ENCODE measurements at places on chromosomes 11 and 22.

DNA sequence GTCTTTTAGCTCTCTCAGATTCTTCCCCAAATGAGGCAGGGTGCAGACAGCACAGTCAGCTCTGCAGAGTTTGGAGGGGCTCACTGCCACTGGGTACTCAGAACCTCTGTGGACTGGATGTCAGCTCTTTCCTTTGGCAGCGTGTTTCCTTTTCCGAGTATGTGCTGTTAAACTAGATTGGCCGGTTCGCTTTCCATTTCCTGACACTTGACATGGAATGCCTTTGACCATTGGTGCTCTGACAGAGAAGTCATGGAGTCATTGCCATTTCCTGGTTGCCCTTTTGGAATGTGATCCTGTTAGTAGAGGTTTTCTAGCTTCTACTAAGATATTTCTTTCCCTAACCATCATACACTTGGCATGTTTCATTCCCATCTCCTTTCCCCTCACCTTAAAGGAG is 86.7 kb downstream of the SWAP70 start:
- DNase-seq, result no peak

GRCh38 chr22:23909296-23909898 is 15.2 kb downstream of the MIF start:
- no peak for DNase-seq

DNA sequence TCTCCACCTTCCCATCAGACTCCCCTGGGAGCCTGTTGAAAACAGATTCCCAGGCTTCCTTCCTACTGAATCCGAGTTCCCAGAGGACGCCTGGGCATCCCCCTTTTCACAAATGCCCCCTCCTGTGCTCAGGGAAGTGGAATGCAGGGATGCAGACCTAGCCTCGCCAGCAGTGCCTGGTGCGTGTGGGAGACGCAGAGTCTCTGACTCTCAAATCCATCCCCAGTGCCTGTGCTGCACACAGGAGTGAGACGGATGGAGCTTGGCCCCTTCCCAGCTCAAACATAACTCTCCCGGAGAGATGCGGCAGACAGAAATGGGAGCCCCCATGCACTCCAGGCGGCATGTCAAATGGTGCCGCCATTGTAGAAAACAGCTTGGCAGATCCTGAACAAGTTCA is 62.6 kb downstream of the CTTN start:
- no peak for DNase-seq

DNA sequence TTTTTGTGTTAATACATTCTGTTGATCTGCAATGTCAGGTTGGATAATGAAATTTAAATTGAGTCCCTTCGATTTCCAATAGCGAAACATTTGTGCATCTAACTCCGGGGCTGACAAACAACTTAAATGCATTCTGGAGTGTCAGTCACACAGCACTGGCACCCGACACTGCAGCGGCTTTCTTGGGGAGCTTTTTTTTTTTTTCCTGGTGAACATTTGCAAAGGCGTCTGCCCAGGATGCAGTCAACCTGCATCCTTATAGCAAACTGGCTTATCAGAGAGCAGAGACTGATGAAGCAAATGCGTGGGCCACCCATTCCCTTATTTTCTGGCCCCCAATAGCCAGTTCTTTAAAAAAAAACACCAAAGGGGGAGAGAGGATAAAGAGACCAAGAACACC is 1167.7 kb downstream of the LRRC4C start:
- DNase-seq, result no peak

DNA sequence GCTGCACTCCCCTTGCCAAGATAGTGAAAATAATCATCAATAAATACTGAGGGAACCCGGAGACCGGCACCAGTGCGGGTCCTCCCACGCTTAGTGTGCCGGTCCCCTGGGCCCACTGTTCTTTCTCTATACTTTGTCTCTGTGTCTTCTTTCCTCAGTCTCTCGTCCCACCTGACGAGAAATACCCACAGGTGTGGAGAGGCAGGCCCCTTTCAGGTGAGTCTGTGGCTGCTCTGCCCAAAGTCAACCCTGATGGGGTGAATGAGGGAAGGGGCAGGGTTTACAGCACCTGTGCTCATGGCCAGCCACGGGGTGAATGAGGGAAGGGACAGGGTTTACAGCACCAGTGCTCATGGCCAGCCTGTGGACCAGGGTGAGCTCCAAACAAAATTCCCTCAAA is 4.7 kb downstream of the BET1L start:
- no peak for DNase-seq

DNA sequence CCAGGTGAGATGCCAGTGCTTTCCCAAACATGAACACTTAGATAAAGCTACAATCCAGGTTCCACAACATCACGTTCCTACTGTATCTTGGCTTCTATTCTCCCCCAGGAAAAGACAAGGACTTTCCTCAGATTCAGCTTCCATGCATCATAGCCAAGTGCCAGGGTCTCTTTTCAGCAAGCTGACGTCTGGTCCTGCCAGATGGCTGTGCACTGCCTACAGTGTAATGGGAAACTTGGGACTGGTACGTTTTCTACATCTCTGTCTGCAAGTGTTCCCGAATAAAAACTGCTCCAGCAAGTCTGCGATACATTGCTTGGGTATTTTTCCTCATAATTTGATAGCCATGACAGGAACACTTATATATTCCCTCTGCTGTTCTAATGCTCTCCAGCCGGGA is 412.5 kb downstream of the FAM181B start:
- DNase-seq, result no peak

DNA sequence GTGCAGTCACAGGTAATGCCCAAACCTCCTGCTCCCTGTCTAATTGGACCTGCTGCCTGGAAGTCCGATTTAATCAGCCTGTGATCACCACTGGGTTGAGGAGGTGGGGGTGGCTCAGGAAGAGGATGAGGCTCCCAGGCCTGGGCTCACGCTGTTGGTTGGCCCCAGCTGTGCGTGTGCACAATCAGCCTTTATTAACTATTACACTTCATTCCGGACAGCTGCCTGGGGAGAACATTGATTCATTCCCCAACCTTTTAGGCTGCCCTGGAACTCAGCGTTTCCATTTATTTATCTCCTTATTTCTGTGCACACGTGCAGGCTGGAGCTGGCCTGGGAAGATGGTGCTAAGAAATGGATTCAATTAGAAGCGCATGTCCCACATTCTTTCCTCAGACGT is 123.4 kb downstream of the DSCAML1 start:
- peak; percentile 68 for DNase-seq

GRCh38 chr11:69359735-69360480 is 66.0 kb downstream of the MYEOV start:
- DNase-seq, result no peak

DNA sequence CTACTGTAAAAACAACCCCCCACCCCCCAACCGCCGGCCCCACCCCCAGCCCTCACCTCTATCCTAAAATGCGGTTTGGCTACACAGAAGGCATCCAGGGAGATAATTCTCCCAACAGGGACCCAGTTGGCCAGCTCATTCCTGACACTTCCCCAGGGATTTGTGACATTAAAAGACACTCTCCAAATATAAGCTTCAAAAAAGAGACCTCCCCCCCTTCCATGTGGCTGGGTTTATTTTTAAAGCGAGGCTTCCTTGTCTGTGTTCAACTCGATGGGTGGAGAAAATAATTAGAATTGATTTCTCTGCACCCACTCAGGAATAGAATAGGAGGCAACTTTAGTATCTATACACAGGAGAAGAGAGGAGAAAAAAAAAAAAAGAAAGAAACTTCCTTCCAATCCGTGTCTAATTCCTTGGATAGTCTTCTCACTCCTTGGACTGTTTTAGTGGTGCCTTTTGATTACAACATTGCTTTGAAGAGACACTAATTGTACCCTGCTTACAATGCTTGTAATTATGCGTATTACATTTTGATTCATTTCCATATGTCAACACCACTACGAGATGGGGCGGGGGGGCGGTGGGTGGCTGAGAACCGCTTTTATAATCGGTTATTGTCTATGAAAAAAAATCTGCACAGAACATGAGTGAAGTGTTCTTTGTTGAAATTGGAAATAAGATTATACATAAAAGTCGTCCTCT is 500.4 kb downstream of the MIAT start:
- no peak for DNase-seq

DNA sequence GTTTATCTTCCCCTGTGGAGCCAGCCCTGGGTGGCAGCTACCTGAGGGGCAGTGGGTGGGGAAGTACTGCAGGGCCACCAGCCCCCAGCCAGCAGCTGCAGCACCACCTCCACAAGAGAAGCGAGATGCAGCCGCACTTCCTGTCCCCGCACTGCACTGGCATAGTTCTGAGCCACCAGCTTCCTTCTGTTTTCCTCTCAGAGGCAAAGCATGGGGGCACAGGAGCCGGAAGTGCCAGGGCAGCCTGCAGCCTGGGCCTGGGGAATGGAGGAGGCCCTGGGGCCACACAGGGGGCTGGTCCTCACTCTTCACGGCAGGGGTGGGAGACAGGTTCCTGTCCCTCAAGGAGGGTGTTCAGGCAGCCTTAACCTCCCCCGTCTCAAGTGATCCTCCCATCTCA is 11.9 kb upstream of the SH3BP1 start:
- DNase-seq, result no peak

DNA sequence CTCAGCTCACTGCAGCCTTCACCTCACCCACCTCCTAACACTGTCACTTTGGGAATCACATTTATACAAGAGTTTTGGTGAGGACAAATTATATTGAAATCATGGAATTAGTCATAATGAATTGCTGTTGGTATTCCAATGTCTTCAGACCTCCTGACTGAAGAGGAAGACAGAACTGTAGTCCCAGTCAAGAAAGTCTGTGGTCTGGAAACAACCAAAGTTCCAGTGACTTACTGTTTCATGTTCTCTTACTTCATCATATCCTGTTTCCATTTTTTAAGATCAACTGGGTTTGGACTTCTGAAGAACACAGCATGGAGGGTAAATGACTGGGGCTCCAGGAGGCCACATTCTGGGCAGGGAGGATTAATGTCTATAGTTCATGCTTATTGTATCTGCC is 43.0 kb upstream of the HIPK3 start:
- no peak for DNase-seq

DNA sequence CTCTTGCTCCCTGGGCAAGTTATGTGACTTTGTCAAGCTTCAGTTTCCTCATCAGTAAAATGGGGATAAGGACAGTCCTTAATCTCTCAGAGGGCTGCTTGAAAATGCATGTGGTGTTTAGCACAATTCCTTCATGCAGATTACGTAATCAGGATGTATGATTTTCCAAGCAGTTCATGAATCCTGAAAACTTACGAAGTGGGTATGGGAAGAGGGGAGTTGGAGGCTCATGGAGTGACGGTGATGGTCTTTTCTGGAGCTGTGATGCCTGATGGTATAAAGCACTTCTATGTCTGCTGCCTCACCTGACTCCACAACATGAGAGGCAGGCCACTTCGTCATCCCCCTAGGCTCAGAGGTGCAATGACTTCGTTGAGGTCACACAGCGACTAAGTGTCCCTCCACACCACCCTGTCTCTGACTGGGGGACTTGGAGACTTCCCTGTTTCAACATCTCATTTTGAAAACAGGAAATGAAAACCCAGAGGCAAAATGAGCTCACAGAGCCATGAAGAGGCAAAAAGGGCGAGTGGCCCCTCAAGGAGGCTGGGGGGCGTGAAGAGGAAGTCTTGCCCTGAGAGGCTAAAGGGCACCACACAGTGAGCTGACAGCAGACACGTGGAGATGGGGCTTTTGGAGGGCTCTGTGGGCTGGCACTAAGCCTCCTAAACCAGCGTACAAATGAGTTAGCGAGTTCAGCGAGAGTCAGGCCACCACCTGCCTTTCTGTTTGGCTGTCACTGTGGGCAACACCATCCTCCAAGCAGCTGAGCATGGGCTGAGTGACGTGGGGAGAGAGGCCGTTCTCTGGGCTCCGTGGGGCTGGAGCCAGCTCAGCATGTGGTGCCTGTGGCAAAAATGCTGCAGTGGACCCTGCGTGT is 10.1 kb downstream of the MCM5 start:
- DNase-seq, result no peak

GRCh38 chr22:39806109-39806508 is 87.5 kb downstream of the ENTHD1 start:
- DNase-seq, result no peak

- no peak for DNase-seq
Observed at GRCh38 chr11:71129624-71130023, 122.8 kb downstream of the SHANK2 start.

DNA sequence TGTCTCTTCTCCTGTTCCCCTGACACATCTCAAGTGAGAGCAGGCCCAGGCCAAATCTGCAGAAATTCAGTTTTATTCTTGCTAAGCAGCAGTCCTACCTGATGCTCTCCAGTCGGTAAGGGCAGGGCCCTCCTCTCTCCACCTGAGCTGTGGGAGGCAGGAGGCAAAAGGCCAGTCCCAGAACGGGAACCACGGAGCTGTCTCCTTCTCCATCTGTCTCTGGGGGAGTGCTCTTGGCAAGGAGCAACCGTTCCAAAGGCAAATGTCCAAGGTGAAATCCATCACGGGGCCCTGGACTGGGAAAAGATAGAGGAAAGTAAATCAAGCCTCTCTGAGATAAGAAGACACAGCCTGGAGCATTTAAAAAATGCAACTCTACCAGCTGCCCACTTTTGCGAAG is 65.2 kb upstream of the CDON start:
- no peak for DNase-seq

GRCh38 chr22:41280065-41280464 is 5.9 kb downstream of the RANGAP1 start:
- no peak for DNase-seq

GRCh38 chr22:22037229-22037628 is 54.6 kb upstream of the TOP3B start:
- DNase-seq, result no peak

DNA sequence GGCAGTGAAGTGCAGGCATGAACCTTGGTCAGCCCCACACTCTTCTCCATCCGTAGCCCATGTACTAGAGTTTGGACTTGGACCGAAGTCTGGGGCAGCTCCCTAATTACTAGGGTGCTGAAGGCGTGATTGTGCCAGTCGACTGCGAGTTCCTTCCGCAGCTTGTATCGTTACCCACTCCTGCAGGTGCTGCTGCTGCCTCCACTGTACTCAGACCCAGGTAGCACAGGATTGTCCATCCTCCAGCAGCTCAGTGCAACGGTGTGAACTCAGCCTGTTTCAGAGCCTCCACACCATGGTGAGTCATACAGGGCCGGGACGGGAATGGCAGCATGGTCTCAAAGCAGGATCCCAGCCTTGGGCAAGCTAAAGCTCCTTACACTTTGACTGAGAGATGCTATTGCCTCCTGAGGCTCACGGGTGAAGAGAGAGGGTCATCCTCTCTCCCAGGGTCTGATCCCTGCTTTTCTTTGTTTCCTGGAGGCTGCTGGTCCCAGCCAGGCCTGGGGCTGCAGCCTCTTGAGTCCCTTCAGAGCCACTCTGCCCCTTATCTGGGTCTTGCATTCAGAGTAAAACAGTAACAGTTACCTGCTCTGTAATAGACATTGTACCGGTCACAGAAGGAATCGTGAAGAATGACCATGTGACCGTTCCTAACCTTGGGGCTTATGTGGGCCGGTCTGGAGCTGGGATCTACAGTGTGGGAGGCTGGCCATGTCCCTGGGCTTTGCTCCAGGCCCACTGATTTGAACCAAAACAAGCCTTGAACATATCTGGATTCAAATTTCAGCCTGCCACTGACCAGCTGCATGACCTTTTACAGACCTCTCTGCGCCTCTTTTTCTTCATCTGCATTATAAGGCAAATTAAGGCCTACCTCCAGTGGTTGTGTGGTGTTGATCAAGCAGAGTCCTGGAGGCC is 1.7 kb downstream of the TKFC start:
- no peak for DNase-seq

DNA sequence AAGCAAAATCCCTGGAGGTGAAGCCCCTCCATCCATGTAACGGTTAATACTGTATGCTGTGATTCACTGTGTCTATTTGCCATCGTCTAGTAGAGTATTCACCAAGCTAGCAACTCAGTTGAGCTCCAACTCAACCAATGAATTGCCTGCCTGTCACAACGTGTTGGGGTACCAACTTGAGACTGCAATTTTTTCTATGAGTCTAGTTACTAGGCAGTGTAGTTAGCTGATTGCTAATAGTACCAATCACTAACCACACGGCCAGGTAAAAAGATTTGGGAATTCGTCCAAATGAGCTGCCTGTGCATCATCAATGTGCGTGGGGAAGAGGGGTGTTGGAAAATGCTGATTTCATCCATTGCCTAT is 1.0 kb upstream of the BTG4 start:
- no peak for DNase-seq

Measured in substantia nigra (tissue), 51 donors.